NCI-H1105 (cell line): ENCODE measurements at places on chromosomes 3 and 15.
A peak's percentile ranks its signal among the peaks of the same experiment; 100 is the strongest.

DNA sequence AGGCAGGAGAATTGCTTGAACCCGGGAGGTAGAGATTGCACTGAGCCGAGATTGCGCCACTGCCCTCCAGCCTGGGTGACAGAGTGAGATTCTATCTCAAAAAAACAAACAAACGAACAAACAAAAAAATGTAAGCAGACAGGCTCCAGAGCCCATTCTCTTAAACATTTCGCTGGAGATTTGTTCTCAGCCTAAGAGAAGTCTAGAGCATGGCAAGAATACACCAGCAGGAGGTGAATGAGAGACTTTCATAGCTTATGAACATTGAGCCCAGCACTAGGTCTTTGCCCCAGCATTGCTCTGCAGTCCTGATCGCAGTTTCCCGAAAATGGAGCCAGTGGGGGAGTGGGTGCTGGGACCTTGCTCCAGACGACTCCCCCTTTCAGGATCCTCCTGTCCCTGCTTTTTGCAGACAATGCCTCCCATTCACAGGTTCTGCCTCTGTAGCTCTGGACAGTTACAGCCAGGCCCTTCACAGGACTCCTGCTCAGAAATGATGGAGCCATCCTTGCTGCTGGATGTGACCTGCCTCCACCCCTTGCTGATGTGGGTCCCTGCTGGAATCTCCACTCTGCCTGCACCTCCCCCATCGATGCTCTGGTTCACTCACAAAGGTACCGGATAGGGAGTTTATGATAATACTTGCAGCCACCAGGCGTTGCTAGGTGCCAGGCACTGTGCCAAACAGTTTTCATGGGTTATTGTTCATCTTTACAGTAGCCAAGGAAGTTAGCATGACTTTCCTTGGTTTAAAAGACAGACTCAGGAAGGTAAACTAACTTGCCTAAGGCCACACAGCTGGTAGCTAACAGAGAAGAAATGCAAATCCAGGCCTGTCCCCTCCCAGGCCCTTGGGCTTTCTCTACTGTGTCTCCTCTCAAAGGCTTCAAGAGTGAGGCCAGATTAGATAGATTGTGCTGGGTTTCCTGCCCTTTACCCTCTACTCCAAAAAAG lies 329.7 kb upstream of the TLE3 start:
- DNase-seq: no peak

- no peak for DNase-seq
Observed at GRCh38 chr3:101827211-101828174, 21.8 kb upstream of the NFKBIZ start.

DNA sequence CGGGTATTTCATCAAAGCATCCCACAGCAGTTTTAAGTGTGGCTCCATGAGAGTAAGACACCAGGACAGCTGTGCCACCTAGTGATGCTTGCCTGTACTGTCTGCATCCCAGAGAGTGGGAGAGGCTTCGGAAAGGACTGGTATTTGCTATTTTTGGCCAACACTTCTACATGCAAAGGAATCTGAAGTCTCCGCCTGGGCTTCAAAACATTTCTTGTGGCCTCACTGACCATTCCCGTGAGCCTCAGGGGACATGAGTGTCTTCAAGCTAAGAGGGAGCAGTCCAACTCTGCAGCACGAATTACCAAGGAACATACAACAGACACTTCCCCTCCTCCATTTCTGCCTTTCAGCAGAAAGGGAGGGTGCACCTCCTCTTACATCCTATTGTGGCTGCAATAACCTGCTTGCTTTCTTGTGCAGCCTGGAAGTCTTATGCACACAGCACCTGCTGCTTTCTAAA lies 177.5 kb downstream of the RORA start:
- DNase-seq: peak; percentile 36

DNA sequence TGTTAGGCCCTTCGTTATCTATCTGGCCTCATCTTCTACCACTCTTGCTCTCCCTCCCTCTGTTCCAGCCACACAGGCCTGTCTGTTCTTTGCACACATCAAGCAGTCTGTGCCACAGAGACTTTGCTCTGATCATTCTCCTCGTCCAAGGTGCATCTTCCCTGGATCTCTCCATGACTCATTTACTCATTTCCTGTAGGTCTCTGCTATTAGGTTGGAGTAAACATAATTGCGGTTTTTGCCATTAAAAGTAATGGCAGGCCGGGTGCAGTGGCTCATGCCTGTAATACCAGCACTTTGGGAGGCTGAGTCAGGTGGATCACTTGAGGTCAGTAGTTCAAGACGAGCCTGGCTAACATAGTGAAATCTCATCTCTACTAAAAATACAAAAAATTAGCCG lies 9.5 kb upstream of the C3orf49 start:
- DNase-seq: no peak

DNA sequence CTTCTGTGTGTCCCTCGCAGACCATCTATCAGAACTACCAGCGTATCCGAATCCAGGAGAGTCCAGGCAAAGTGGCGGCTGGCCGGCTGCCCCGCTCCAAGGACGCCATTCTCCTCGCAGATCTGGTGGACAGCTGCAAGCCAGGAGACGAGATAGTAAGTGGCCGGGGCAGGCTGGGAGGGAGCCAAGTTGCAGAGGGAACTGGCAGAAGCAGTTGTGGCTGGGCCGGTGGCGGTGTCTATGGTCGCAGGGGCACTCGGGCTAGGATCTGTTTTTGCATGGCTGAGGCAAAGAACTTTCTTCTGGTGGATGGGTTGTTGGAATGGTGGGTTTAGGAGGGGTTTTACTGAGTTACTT lies 10.1 kb downstream of the MCM2 start:
- no peak for DNase-seq

DNA sequence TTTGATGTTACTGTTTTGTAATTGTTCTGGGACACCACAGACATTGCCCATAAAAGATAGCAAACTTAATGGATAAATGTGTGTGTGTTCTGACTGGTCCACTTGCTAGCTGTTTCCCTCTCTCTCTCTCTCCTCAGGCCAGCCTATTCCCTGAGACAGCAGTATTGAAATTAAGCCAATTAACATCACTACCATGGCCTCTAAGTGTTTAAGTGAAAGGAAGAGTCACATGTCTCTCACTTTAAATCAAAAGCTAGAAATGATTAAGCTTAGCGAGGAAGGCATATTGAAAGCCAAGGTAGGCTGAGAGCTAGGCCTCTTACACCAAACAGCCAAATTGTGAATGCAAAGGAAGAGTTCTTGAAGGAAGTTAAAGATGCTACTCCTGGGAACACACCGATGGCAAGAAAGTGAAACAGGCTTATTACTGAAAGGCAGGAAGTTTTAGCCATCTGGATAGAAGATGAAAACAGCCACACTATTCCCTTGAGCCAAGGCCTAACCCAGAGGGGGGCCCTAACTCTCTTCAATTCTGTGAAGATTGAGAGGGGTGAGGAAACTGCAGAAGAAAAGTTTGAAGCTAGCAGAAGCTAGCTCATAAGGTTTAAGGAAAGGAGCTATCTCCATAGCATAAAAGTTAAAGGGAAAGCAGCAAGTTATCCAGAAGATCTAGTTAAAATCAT lies 295.1 kb downstream of the CHST2 start:
- no peak for DNase-seq

DNA sequence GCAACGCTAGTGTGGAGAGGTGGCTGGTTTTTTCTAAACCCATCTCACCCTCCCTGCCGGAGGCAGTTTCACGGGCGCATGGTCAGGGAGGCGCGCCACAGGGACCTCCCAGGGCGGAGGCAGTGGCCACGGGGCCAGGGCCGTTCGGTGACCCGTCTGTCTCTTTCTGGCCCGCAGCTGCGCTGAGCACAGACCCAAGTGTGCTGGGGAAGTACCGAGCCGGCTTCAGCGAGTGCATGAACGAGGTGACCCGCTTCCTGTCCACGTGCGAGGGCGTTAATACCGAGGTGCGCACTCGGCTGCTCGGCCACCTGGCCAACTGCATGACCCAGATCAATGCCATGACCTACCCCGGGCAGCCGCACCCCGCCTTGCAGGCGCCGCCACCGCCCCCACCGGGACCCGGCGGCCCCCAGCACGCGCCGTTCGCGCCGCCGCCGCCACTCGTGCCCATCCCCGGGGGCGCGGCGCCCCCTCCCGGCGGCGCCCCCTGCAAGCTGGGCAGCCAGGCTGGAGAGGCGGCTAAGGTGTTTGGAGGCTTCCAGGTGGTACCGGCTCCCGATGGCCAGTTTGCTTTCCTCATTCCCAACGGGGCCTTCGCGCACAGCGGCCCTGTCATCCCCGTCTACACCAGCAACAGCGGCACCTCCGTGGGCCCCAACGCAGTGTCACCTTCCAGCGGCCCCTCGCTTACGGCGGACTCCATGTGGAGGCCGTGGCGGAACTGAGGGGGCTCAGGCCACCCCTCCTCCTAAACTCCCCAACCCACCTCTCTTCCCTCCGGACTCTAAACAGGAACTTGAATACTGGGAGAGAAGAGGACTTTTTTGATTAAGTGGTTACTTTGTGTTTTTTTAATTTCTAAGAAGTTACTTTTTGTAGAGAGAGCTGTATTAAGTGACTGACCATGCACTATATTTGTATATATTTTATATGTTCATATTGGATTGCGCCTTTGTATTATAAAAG lies 1.8 kb downstream of the HES1 start:
- peak; percentile 60 for DNase-seq
